ENCODE measurements at places on chromosomes 11 and 22.

DNA sequence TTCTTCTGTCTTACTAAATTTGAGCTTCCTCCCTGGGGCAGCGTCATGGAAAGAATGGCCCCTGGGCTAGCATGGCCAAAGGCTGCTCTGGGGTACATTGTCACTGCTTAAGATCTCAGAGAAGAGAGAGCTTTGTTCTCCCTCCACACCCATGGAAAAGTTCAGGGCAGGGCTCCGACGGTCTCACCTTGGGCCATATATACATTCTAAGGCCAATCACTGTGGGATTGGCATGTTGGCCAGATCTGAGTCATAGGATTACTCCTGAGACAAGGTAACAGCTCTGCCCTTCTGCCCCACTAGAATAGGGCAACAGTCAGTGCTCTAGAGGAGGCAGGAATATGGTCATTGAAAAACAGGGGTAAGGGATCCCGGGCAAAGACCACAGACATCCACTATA lies 56.2 kb downstream of the BUD13 start:
- no peak for DNase-seq

GRCh38 chr22:26267856-26268255 lies 98.6 kb downstream of the SEZ6L start:
- DNase-seq: no peak

GRCh38 chr11:70579316-70579955 lies 181.1 kb downstream of the CTTN start:
- DNase-seq: no peak

- peak; percentile 86 for DNase-seq
Observed at GRCh38 chr11:76207642-76208401, 1.5 kb upstream of the WNT11 start.

DNA sequence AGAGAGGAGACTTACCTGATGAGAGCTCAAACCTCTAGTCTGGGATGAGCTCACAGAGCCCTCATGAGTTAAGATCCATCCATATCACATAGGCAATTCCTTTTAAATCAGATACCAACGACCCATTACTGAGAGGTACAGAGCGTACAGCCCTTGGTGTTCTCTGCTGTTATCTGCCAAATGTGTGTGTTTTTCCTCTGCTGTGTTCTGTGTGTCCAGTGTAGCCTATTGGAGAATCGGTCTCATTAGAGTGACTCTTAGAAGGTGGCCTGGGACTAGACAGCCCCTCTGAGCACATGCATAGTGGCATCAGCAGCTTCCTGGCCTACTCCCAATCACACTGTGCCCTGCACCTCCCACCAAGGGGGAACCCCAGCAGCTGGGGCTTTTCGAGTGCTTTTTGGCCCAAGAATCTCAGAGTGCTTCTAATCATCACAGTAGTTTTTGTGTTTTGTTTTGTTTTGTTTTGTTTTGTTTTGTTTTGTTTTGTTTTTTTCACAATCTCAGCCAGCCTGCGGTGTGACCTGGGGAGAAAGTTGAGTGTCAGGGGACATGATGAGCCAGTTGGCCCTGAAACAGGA lies 25.4 kb downstream of the TP53AIP1 start:
- DNase-seq: no peak

- no peak for DNase-seq
Observed at GRCh38 chr22:48553694-48554308, 1273.9 kb downstream of the BRD1 start.

Data from GM12892 (cell line).